ENCODE measurements at places on chromosomes 4 and X.

DNA sequence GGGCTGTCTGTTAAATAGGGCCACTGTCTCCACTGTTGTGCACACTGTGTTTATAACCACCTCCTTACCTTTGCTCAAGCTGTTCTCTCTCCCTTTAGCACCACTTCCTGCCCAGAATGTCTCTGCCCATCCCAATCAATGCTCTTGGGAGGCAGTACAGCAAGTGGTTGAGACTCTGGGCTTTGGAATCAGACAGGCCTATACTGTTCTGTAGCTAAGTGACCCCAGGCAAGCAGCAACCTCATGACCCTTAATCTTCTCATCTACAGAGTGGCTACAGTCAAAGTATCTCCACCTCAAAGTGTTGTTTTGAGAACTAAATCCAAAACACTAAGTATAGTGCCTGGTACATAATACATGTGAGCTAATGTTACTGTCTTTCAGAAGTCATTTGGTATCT, 3.8 kb upstream of the TXK start:
- H3K4me3 ChIP-seq: peak overlapping the region; percentile 88
- peak overlapping the region; percentile 99 for H3K27ac ChIP-seq
- H3K4me1 ChIP-seq: peaks cover 62% of the 10 kb centered on the region
- DNase-seq: no peak
- H3K36me3 ChIP-seq: peaks cover 15% of the 10 kb centered on the region

GRCh38 chrX:22699581-22700091, 300.1 kb upstream of the DDX53 start:
- no peaks in the 10 kb centered on the region for H3K36me3 ChIP-seq
- no peaks in the 10 kb centered on the region for H3K4me1 ChIP-seq
- no peak for DNase-seq
- no peak overlapping the region for H3K27ac ChIP-seq
- H3K4me3 ChIP-seq: no peak overlapping the region
- no peaks in the 10 kb centered on the region for H3K27me3 ChIP-seq

DNA sequence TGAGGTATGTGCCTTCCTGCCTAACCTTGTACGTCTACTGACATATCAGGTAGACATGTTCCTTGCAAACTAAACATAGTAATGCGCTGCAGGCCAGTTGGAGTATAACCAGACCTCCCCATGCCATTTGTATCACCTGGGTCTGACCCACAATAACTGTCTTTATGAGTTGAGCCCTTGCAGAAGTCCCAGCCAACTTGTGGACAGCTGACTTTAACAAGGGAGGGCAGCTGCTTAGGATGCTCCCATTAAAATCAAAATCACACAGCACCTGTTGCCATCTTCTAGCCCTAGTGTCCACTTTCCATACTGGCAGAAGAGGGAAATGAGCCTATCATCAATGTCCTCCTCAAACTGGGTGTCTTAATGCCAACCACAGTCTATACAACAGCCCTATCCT, 41.6 kb downstream of the KANTR start:
- no peak overlapping the region for H3K4me3 ChIP-seq
- no peak for DNase-seq
- H3K36me3 ChIP-seq: peaks cover 5% of the 10 kb centered on the region
- H3K27me3 ChIP-seq: no peaks in the 10 kb centered on the region
- H3K4me1 ChIP-seq: peaks cover 4% of the 10 kb centered on the region
- H3K27ac ChIP-seq: no peak overlapping the region

GRCh38 chrX:20441123-20441522, 174.4 kb upstream of the RPS6KA3 start:
- no peaks in the 10 kb centered on the region for H3K27me3 ChIP-seq
- H3K27ac ChIP-seq: no peak overlapping the region
- DNase-seq: no peak
- peaks cover 50% of the 10 kb centered on the region for H3K4me1 ChIP-seq
- H3K4me3 ChIP-seq: no peak overlapping the region
- peaks cover 7% of the 10 kb centered on the region for H3K36me3 ChIP-seq

GRCh38 chrX:2823795-2824386, 4.8 kb upstream of the GYG2 start:
- no peak overlapping the region for H3K27ac ChIP-seq
- H3K36me3 ChIP-seq: no peaks in the 10 kb centered on the region
- peaks cover 5% of the 10 kb centered on the region for H3K27me3 ChIP-seq
- no peak for DNase-seq
- H3K4me3 ChIP-seq: no peak overlapping the region

DNA sequence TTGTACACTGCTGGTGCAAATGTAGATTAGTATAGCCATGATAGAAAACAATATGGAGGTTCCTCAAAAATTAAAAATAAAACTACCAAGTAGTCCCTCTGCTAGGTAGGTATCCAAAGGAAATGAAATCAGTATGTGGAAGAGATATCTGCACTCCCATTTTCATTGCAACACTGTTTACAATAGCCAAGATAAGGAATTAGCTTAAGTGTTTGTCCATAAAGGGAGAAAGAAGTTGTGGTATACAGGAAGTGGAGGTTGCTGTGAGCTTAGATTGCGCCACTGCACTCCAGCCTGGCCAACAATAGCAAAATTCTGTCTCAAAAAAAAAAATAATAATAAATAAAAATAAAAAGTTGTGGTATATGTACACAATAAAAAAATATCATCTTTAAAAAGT, 325.0 kb upstream of the EMCN start:
- no peak overlapping the region for H3K27ac ChIP-seq
- H3K27me3 ChIP-seq: peaks cover 4% of the 10 kb centered on the region
- no peaks in the 10 kb centered on the region for H3K36me3 ChIP-seq
- no peaks in the 10 kb centered on the region for H3K4me1 ChIP-seq
- DNase-seq: no peak

DNA sequence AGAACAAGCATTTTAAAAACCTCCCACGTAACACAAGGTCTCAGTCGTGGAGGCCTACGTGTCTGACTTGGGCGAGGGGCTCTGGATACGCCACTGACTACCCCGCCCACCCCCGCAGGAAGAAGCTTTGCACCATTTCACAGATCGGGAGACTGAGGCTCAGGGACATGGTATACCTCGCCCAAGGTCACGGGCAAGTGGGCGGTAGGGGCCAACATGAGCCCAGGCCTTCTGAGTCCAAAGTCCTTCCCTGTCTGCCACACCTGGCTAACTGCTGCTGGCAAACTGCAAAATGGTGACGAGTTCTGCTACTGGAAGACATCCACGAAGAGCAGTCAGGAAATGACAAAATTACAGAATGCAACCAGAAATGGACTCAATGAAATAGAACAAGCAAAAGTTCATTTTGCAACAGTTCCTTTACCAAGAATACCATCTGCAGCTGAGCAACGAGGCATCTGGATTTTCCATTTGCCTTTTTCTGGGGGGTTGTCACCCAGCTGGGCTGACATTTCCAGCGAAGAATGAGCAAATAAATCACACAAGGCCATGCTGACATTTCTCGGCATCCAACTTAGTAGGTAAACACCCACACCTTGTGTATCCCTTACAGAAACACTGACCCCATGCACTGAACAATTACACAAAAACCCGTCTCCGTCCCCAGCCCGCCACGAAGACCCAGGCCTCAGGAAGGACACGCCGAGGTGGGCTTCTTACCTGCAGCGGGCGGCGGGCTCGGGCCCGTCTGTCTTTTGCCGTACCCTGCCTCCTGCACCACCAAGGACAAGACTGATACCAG, 70.2 kb upstream of the AFAP1 start:
- no peak for DNase-seq
- H3K36me3 ChIP-seq: no peaks in the 10 kb centered on the region
- H3K27ac ChIP-seq: no peak overlapping the region
- no peak overlapping the region for H3K4me3 ChIP-seq

DNA sequence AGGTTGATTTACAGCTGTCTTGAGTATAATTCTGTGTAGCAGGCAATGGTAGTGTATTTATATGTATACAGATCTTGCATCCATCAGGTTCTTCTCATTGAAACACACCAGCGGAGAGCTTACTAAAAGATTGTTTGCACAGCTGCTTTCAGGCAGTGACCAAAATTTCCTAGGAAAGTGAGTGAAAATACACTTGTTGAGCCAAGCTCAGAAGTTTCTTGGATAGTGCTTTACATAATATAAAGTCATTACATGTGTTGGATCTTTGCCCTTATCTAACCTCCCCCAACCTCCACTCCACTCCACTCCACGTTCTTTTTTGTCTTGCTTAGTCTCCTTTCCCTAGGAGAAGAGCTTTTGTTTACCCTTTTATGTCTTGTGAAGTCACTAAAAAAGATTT, 34.1 kb downstream of the CNKSR2 start:
- H3K27me3 ChIP-seq: no peaks in the 10 kb centered on the region
- no peak overlapping the region for H3K4me3 ChIP-seq
- H3K36me3 ChIP-seq: peaks cover 5% of the 10 kb centered on the region
- no peak overlapping the region for H3K27ac ChIP-seq
- DNase-seq: no peak
- no peaks in the 10 kb centered on the region for H3K4me1 ChIP-seq

GRCh38 chr4:54085284-54085683, 14.7 kb upstream of the GSX2 start:
- no peak for DNase-seq
- H3K4me1 ChIP-seq: no peaks in the 10 kb centered on the region
- peaks cover 24% of the 10 kb centered on the region for H3K27me3 ChIP-seq
- no peaks in the 10 kb centered on the region for H3K36me3 ChIP-seq
- no peak overlapping the region for H3K27ac ChIP-seq

GRCh38 chr4:162732876-162733275, 433.8 kb downstream of the NAF1 start:
- H3K36me3 ChIP-seq: no peaks in the 10 kb centered on the region
- H3K27ac ChIP-seq: no peak overlapping the region
- no peaks in the 10 kb centered on the region for H3K4me1 ChIP-seq
- no peak overlapping the region for H3K4me3 ChIP-seq

GRCh38 chr4:177410566-177410965, 31.7 kb downstream of the AGA start:
- H3K27me3 ChIP-seq: peaks cover 3% of the 10 kb centered on the region
- no peak overlapping the region for H3K27ac ChIP-seq
- H3K4me3 ChIP-seq: no peak overlapping the region
- H3K36me3 ChIP-seq: peaks cover 3% of the 10 kb centered on the region
- H3K4me1 ChIP-seq: peaks cover 4% of the 10 kb centered on the region

DNA sequence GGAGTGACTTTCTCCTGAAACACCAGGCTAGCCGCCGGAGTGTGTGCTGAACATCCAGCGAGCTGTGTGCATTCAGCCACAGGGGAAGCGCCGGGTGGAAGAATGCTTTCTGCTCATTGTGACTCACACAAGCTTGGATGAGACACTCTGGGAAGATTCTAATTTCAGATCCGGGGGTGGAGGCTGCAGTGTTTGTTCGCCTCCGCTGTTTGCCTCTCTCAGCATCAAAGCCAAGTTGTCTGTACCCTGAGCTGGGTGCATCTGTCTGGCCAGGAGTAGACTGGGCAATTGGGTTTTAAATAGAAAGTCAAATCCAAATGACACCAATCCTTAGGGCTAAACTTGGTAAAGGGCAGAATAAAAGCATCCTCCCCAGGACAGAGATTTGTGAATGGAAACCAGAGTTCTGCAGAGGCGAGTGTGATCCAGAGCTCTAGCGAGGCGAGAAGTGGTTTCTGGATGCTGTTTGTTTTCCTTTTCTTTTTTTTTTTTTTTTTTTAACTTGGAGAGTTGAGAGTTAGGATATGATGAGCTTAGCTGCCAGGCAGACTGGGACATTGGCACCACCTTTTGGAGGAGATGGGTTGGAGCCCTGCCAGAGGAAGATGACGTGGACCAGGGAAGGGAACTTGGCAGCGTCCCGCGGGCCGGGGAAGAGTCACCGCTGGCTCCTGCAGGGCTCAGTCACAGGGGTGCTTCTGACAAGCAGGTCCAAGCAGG, 196.0 kb upstream of the PSAPL1 start:
- H3K27me3 ChIP-seq: peaks cover 21% of the 10 kb centered on the region
- no peaks in the 10 kb centered on the region for H3K4me1 ChIP-seq
- H3K27ac ChIP-seq: no peak overlapping the region
- no peaks in the 10 kb centered on the region for H3K36me3 ChIP-seq
- no peak overlapping the region for H3K4me3 ChIP-seq
- DNase-seq: no peak

DNA sequence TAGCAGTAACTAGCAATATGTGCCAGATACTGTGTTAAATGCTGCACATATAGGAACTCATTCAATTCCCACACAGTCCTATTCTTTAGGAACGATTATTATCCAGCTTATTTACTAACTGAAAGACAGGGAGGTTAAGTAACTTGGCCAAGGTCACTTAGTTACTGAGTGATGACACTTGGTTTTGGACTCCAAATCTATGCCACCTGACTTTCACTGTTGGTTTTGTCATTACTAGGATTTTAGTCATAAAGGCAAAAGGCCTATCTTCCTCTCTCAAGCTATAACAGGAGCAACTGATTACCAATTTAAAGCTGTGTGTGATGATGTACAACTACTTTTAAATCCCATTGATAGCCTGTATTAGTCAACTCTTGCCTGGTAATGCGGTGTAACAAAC, 138.9 kb upstream of the STX18 start:
- no peaks in the 10 kb centered on the region for H3K4me1 ChIP-seq
- no peaks in the 10 kb centered on the region for H3K27me3 ChIP-seq
- H3K4me3 ChIP-seq: no peak overlapping the region

GRCh38 chrX:295136-295535, 14.0 kb downstream of the PLCXD1 start:
- H3K36me3 ChIP-seq: peaks cover 52% of the 10 kb centered on the region
- no peaks in the 10 kb centered on the region for H3K27me3 ChIP-seq
- no peak overlapping the region for H3K27ac ChIP-seq
- H3K4me3 ChIP-seq: no peak overlapping the region

DNA sequence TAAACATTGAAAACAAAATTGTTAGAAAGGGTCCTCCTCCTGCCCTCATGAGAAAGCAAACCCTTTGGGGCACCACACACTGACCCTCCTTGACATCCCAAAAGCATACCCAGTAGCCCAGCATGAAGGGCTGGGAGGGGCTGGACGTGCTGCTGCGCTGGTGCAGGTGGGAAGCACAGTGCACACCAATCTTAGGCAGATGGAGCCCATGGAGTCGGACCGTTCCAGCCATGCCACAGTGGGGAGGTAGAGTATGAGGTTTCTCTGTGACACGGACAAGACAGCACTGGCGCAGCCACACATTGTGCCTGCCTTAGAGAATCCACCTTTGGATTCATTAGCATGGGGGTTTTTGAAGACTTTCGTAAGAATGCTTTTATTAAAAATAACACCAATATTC, 544.2 kb upstream of the FRG1 start:
- DNase-seq: no peak
- no peak overlapping the region for H3K27ac ChIP-seq
- H3K36me3 ChIP-seq: no peaks in the 10 kb centered on the region

- no peak for DNase-seq
- no peak overlapping the region for H3K27ac ChIP-seq
- peaks cover 3% of the 10 kb centered on the region for H3K27me3 ChIP-seq
- no peaks in the 10 kb centered on the region for H3K36me3 ChIP-seq
- no peak overlapping the region for H3K4me3 ChIP-seq
Observed at GRCh38 chr4:145234091-145234706, 53.8 kb upstream of the OTUD4 start.

GRCh38 chrX:38379088-38379487, 26.7 kb downstream of the OTC start:
- H3K36me3 ChIP-seq: no peaks in the 10 kb centered on the region
- H3K27ac ChIP-seq: no peak overlapping the region
- no peak overlapping the region for H3K4me3 ChIP-seq
- DNase-seq: no peak
- H3K4me1 ChIP-seq: no peaks in the 10 kb centered on the region

GRCh38 chr4:40254608-40255392, 58.0 kb downstream of the RHOH start:
- peaks cover 6% of the 10 kb centered on the region for H3K36me3 ChIP-seq
- peak overlapping the region; percentile 74 for H3K4me3 ChIP-seq
- H3K4me1 ChIP-seq: peaks cover 70% of the 10 kb centered on the region
- H3K27ac ChIP-seq: peak overlapping the region; percentile 90
- DNase-seq: no peak

Data from activated naive CD8-positive, alpha-beta T cell treated with anti-CD3 and anti-CD28 coated beads, Interleukin-2, amount 10 ng/mL, durations not matched to agents 7 days and 5 days (primary cell).